ENCODE measurements at places on chromosomes 1 and 21. TPM values are rescaled to one million over a fixed set of nuclear protein-coding genes. Genes with fewer than 3 reads are reported as not detected.

The MAPKAPK2 gene
- total RNA-seq: 92.2 TPM

The SLC2A5 gene
- total RNA-seq: 32.3 TPM

The RGS4 gene
- not detected for total RNA-seq

The IL10 gene
- total RNA-seq: 0.67 TPM

GRCh38 chr21:41548781-41549180 lies 40.8 kb upstream of the TMPRSS2 start:
- no peak for DNase-seq

DNA sequence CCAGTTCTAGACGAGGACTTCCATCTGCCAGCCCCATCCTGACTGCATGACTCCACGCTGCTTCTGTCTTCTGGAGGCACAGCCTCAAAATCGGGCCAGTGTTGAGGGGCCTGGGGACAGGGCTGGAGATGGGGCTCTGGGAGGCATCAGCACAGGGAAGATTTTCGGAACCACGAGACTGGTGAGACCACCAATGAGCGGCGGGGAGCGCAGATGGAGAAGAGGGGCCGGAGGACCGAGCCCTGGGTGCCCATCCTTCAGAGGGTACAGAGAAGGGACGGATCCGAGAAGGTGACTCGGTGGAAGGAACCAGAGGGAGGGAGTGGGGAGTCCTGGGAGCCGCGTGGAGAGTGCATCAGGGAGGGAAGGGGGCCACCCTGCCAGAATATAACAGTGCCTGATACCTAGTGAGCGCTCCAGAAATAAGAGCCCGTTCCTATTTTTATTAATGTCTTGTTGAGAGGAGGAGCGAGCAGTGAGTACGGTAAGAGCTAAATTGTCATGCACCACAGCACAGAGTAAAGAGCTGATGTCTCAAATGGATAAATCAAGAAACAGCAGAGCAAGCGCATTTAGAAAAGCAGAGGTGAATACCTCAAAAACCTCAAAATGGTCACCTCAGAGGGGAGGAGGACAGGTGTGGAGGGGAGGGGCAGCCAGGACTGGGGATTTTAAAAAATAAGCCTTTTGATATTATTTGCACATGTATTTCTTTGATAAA lies 26.2 kb upstream of the KIF26B start:
- no peak for DNase-seq

- no peak for DNase-seq
These were observed 36.8 kb downstream of the KCNAB2 start for GRCh38 chr1:6082430-6082971.

GRCh38 chr1:234532503-234532922 lies 53.5 kb upstream of the TARBP1 start:
- DNase-seq: no peak

- DNase-seq: no peak
These were observed 122.7 kb downstream of the IGSF21 start for GRCh38 chr1:18230321-18230720.

- no peak for DNase-seq
These were observed at the start of gene EFNA1 for GRCh38 chr1:155127105-155127966. Gene EFNA1 (plus strand): TSS chr1:155127876. CDS start chr1:155127978, 102 bp downstream.

DNA sequence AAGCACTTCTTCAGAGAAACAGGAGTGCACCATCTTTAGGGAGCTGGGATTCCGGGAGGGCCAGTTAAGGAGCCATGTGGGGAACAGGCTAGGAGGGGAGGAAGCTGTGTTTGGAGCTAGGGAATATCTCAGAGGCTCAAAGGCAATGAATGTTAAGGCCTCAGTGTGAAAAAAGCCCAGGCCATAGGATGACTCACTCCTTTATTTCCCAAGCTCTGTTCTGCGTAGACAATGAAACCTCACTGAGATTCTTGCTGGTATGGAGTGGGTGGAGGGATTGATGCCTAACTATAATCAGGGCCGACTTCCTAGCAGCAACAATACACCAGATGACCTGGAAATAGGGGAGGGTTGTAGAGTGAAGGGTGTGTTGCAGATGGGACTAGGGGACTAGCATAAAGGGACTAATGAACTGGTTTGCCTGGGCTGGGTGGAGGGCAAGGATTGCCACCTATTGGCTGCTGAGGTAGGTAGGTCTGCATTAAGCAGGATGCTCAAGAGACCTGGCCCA lies 2.1 kb downstream of the GNAT2 start:
- DNase-seq: no peak

The HMGCS2 gene
- total RNA-seq: 0.49 TPM

GRCh38 chr1:11790880-11791715 lies 14.7 kb downstream of the MTHFR start:
- DNase-seq: no peak

The FCRL5 gene
- 7.8 TPM for total RNA-seq

The LCE3E gene
- total RNA-seq: not detected

DNA sequence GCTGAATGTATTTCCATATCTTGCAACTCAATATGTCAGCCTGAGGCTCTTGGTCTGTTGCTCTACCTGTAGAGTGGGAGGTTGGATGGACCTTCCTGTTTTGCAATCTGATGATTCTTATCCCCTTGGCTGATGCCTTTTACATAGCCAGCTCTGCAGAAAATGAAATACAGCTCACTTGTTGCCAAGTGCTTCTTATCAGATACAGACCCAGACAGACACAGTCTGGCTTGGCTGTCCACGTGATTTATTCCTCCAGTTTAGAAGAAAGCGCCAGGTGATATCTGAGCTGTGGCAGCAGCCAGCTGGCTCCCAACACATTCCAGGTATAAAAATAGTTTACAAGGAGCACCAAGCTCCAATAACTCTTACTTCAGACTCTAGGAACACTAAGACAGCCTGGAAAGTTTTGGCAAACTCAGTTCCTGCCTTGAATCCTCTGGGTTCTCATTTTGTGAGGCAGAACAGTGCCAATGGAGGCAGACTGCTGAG lies 479.2 kb upstream of the USP24 start:
- no peak for DNase-seq

- DNase-seq: no peak
These were observed 26.0 kb downstream of the S1PR1 start for GRCh38 chr1:101262630-101263348.

The CCNL2 gene
- total RNA-seq: 83.8 TPM
